Fibroblast of skin of scalp (primary cell): ENCODE measurements at places on chromosomes 7 and 10.

DNA sequence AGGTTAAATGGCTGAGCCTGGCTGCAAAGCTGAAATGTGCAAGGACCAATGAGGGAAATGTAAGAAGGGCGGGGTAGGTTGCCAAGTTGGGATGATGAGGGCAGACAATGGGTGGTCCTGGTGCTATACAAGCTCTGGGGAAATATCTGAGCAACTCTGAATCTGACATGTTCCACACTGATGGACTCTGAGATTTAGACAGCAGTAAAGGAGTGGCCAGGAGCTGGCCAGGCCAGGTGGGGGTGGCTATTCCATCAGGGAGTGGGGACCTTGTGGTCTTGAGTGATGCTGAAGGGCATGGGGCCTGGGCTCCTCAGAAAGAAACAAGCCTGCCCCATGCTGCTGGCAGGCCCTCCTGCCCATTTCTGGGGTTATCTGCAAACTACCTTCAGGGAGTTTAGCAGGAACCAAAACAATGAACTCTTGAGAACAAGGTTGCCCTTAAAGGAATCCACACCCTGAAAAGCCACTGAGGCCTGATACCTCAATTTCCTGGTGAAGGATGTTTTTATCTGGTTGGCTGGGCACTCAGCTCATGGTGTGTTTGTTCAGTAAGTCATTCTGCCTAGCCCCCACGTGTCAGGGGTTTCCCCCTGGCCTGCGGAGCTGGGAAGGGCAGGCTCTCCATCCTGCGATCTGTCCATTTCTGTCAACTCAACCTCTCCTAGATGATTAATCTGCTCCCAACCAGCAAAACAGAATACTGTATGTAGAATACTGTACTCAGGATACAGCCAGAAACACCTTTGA, 143.3 kb upstream of the TNS3 start:
- DNase-seq, result no peak

GRCh38 chr10:96891840-96892239, 59.7 kb downstream of the LCOR start:
- no peak for DNase-seq

DNA sequence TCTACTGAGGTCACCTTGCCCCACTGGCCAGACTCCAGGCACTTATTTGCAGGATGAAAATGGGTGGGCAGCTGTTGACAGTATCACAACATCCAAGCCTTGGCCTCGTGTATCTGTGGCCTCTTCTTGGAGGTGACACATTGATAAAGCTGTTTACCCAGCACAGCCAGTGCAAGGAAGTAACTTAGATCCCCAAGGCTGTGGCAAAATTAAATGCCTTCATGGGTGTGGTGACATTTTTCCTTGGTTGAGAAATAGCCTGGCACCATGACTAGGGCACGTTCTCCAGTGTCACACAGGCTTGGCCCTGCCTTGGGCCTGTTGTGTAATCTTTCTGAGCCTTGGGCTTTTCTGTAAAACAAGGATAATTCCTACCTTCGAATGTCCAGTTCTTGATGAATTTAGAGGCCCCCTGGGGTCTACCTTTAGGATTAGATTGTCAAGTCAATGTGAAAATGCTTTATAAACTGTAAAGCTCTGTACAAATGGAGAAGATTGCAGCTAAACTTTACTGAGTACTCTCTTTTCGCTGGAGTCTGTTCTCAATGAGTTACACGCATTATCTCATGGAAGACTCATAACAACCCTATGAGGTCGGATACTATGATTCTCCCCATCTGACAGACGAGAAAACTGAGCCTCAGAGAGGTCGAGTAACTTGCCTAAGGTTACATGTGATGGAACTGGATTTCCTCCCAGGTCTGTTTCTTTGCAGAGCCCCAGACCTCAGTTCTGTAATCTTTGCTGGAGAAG, 46.7 kb upstream of the LOXL4 start:
- peak; percentile 46 for DNase-seq

DNA sequence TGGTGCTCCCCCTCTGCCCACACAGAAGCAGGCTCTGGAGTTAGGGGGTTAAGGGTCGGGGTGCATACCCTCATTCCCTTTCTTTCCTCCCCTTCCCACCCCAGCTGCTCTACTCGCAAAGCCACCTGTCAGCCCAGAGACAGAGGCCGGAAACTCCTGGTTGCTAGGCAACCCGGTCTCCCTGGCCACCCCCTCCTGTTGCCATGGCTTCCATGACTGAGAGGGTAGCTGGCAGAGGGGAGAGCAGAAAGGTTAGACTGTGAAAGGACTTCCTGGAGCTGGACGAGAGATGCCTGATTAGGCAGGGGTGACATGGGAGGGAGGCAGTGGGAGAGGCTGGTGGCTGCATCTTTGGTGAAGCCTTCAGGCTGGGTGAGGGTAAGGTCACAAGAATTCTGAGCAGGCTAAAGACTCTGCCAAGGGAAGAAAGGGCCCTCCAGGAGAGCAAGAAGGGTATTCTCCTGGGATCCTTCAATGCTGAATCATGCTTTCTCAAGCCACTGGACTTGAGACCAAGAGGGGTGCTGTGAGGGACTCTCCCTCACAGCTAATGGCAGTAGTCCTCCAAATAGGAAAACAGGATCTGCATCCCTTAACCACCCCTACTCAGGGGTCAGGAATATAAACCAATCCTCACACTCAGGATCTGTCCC, 5.4 kb downstream of the PSD start:
- DNase-seq, result no peak

DNA sequence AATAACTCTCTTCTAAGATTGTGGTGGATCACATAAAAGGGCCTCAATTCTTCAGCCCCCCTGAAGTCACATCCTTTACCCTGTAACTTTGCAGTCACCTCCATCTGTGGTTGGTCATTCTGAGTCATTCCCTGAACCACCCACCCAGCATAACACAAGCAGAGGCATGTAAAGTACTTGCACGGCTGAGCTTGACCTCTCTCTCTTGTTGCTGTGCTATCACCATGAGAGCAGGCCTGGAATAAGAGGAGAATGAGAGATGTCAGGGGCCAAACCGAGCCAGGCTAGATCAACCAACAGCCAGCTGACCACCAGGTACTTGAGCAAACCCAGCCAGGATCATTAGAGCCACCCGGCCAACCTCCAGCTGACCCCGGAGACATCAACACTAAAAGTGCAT, 13.5 kb upstream of the STK17A start:
- peak; percentile 61 for DNase-seq

DNA sequence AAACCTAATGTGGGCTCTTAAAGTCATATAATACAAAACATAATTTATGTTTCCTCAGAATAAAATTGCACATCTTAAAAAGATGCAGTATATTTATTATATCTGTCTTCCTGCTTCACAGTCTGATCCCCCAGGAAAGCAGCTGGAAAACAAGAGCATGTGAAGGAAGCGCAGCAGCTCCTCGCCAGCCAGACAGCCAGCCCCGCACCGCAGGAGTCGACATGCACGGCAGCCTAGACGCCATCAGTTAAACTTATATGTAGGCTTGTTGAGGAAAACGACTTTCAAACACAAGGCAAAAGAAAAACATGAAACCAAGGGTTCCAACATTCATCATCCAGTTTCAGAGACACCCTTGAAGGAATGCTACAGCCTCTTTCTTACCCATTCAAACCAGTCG, 59.0 kb downstream of the PAXIP1 start:
- DNase-seq, result no peak

GRCh38 chr7:45435846-45436245, 138.3 kb upstream of the ADCY1 start:
- DNase-seq, result peak; percentile 91

DNA sequence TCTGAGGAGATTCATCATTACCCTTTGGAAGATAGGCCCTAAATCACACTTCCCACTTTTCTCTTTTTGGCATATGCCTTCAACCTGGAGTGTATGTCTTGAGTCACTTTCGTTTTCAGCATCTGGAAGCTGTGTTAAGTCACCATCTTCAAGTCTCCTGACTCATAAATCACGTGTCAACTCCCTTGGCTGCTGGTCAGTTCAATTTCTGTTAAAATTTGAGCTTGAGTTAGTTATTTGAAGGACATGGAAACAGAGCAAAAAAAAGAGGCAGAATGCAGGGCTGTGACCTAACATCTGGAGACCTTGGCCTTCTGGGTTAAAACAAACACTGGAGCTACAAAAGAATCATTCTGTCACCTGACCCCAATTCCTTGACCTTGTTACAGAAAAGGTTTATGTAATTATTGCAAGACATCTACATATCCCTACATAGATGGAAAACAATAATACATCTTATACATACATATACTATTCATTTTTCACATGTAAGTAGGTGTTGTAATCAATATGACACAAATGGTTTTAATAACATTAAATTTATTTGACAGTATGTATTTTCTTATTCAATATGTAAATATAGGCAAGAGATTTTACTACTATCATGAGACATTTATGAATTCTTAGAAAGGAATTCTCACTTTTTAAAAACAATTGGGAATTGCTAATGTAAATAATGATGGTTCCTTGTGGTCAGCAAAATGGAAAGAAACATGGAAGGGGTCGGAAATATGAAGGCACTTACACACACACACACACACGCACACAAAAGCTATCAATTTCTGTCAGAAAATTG, 169.7 kb upstream of the PHYHIPL start:
- DNase-seq, result peak; percentile 74

- peak; percentile 4 for DNase-seq
Measured at GRCh38 chr7:19707240-19707639, 1.6 kb downstream of the POLR1F start.

GRCh38 chr10:56258378-56258777, 102.7 kb downstream of the ZWINT start:
- DNase-seq, result no peak

GRCh38 chr7:93279541-93279940, 47.4 kb downstream of the VPS50 start:
- no peak for DNase-seq

GRCh38 chr7:11707606-11708193, 124.3 kb downstream of the THSD7A start:
- DNase-seq, result no peak

DNA sequence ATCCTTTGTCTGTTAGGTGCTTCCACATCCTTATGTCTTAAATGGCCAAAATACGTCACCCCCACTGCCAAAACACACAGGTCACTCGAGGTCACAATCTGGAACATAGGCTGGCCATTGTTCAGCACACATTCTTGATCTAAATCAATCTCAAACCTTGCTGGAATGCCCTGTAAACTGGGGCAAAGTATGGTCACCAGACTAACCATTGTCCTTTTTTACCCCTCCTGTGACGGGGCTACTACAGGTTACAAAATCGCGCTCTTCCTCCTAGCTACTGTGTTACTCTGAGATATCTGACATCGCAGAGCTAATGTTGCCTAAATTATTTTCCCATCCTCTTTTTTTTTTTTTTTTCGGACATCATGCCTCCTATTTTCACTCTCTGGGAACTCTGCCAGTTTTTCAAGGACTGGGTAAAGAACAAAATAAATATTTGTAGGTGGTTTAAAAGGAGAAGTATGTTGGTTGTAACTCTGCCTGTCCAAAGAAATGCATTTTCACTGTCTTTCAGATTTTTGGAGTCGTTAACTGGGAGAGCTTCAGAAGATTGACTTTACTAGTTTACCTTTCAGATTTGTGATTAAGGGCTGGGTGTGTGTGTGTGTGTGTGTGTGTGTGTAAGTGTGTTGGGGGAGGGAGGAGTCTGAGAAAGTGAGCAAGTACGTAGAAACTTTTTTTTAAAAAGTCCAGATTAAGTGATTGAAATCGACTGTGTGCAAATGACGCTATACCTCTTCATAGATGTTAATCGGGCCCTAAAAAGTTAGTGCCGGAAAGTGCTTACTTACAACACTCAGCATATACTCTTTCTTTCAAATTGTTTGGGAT, 942 bp upstream of the KIAA1217 start:
- DNase-seq, result peak; percentile 28

- DNase-seq, result peak; percentile 49
Measured at GRCh38 chr7:85186083-85186520, 754 bp downstream of the SEMA3D start.

- peak; percentile 54 for DNase-seq
Measured at GRCh38 chr10:96017191-96017687, 26.1 kb upstream of the CCNJ start.

- no peak for DNase-seq
Measured at GRCh38 chr7:92409357-92409756, 37.9 kb upstream of the GATAD1 start.

GRCh38 chr10:124525751-124526600, 64.4 kb downstream of the LHPP start:
- no peak for DNase-seq

- DNase-seq, result no peak
Measured at GRCh38 chr10:122962405-122962804, 8.4 kb upstream of the C10orf88 start.

GRCh38 chr10:117689566-117689965, 147.0 kb downstream of the EMX2 start:
- peak; percentile 50 for DNase-seq

GRCh38 chr7:65554-65953, 126.8 kb upstream of the FAM20C start:
- DNase-seq, result no peak

- no peak for DNase-seq
Measured at GRCh38 chr10:51002469-51002868, 71.8 kb upstream of the PRKG1 start.

DNA sequence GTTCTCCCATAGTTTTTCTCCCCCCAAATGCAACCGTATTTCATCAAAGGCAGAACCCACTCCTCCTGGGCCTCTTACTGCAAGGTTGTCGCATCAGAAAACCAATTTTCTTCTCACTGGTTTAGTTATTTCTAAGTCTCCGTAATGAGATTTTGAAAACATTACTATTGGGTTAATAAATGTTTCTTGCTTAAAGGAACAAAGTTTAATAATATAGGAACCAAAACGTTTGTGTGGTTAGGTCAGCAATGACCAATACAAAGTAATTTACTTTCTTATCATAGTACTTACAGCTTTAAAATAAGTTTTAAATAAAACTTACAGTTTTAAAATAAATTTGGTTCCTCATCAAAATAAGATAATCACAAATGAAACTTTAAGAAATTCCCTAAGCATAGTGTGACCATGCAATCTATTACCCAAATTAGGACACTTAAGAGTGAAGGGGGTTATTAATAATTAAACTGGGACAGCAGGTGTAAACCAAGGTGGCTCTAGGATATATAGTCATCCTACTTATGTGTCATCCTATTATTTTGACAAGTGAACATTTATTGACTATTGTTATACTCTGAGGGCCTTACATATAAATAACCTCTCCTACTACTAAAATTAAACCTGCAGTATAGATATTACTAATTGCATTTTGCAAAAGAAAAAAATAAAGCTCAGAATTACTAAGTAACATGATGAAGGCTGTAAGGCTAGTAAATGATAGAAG, 415.4 kb upstream of the LRRN3 start:
- DNase-seq, result no peak

DNA sequence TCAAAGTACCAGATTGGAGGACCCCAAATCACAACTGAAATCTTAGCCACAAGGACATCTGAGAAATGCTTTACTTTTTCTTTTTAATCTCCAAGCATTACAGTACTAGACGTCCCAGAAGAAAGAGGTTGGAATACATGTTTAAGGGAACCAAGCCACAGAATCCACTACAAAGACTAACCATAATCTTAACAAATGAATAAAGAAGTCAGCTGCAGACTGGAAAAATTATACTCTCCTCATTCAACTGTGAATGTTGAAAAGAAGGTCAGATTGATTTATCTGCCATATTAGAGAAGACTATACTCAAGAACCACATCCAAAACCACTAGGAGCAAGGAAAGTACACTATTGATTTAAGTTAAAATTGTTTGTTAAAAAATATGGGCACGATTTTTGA, 102.1 kb upstream of the ABCB5 start:
- no peak for DNase-seq
